ENCODE measurements at places on chromosomes 5 and 9.

GRCh38 chr5:67234671-67235176 lies 38.1 kb upstream of the CD180 start:
- no peak for DNase-seq

- no peak for DNase-seq
Observed at GRCh38 chr9:89817151-89817950, 212.5 kb downstream of the GADD45G start.

DNA sequence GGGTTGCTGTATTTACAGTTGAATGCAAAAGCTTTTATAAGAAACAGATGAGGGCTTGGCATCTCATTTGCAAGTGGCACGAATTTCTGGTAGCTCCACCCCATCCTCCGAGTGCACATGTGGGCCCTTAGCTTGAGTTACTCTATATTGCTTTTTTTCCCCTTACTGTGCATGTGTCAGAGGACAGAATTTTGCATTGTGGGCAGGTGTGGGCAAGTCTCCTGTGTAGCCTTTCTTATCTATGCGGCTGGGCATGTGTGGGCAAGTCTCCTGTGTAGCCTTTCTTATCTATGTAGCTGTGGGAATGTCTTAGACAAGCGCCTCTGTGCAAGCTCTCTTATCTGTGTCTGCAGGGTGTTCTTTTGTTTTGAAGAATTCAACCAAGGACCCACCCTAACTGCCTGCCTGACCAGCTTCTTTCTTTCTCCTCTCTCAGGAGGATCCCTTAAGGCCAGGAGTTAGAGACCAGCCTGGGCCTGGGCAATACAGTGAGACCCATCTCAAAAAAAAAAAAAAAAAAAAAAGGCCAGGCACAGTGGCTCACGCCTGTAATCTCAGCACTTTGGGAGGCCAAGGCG lies 34.1 kb upstream of the SIL1 start:
- DNase-seq: no peak

DNA sequence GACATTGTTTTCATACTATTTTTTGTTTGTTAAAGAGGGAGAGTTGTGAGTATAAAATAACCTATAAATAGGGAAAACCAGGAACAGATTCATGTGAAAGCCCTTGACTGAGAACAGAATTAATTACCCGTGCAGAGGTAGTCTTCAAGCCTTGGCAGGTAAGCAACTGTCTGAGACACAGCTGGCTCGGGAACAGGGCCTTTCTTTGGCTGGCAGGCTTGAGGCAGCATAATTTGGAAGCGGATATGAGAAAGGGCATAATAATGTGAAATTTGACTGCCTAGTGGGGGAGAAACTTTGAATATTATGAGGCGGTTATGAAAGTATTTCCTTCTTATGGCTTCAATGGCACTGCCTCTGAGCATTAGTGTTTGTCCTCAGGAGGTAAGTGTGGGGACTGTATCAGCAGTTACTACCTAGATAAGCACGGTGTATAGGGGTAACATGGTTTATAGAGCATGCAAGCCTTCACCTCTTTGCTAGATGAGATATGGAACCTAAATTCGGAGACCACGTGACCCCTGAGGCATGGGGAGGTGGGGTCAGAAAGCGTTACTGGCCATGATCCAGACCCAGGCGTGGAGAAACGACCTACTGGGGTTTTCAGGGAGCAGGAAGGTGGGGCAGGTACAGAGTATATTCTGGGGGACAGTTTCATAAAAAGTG lies 210.2 kb upstream of the GAS1 start:
- no peak for DNase-seq

- DNase-seq: no peak
Observed at GRCh38 chr9:32399110-32399815, 14.8 kb downstream of the ACO1 start.

- DNase-seq: no peak
Observed at GRCh38 chr5:64939772-64940510, 171.2 kb downstream of the CWC27 start.

DNA sequence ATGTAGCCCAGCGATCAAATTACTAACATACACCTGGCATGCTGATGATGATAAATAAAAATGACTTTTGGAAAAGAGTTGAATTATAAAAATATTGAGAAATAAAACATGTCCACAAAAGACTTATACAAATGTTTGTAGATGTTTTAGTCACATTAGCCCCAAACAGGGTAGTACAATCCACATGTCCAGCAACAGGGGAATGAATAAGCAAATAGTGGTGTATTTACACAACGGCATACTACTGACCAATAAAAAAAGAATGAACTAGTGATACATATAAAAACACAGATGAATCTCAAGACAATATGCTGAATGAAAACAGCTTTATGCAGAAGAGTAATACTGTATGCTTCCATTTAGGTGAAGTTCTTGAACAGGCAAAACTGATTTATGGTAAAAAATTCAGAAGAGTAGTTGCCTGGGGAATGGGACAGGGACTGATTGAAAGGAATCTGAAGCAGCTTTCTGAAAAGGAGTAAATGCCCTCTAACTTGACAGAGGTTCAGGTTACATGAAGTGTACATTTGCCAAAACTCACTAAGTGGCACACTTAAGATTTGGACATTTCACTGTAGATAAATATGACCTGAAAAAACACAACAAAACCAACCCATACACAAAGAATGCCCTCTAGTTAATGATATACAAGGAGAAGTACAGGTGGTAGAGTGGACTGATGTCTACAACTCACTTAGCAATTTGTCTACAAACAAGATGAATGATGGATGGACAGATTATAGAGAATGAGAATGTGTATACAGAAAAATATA lies 35.4 kb downstream of the ACTL7A start:
- no peak for DNase-seq

GRCh38 chr5:64229163-64229774 lies 63.6 kb downstream of the RNF180 start:
- DNase-seq: no peak

DNA sequence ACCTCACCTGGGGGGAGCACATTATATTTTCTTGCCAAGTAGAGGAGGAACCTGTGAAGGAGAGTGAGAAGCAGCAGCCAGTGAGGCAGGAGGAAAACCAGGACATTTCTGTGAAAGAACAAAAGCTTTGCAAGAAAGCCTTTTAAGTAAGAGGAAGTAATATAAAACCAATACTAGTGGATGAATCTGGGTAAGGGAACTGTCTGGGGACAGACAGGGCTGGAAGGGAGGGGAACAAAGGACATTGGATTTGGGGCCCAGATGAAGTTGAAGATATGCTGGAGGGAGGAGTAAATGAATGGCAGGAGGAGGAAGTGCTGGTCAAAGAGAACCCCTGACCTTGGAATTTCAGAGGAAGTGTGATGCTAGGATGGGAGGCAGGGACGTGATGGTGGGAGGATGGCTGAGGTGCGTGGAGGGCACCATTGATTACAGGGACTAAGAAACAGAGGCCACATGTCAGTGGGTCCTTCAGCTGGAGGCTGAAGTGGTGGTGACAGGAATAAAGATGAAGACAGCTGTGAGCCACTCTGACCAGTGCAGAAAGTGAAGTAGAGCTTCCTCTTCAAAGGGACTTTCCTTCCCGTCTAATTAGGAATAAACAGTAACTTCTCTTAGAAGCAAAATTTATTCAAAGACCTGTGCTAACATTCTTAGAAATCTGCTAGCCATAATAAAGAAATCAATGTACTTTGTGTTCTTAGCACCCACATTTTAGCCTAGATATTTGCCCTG lies 43.5 kb upstream of the FABP6 start:
- no peak for DNase-seq

GRCh38 chr5:175596761-175597189 lies 61.1 kb upstream of the HRH2 start:
- no peak for DNase-seq

DNA sequence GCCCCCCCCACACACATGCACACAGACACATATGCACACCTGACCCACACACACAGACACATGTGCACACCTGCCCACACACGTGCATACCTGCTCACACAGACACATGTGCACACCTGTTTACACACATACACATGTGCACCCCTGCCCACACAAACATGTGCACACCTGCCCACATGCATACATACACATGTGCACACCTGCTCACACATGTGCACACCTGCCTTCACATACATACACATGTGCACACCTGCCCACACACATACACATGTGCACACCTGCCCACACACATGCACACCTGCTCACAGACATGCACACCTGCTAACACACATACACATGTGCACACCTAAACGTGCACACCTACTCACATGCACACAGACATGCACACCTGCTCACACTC lies 147.0 kb upstream of the FOXD4L5 start:
- no peak for DNase-seq

DNA sequence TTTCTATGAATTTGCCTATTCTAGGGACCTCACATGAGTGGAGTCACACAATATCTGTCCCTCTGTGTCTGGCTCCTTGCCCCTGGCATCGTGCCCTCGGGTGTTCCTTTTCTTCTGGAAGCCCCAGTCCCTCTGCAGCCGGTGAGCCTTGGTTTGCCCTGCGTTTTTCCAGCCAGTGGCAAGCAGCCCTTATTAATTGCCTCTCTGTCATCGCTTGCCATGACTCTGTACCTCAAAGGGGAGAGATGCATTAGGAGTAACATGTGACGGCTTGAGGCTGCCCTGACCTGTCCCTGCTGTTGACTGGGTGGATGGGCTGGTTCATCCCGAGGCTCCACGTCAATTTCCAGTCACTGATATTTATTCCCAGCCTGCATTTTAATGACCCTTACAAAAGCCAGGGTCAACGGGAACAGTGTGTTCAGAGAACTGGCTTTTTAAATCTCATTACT lies 87.3 kb downstream of the CFAP90 start:
- no peak for DNase-seq
